ENCODE measurements at places on chromosomes 2 and 18.

DNA sequence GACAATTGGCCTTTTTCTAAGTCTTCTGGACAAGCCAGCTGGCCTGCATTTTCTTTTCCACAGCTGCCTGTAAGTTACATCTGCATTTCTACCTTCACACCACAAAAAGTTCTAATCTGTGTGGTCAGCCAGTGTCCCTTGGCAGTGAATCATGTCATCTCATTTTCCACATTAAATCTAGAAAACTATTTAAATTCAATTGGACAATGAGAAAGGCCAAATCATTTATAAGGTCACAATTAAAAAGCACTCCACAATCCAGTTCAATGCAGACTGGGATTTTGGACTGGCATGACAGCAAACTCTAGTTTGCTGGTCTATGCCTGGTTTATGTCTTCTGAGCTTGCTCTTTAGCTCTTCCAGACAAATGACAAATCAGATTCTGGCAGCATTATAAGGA lies 494.2 kb upstream of the SPHKAP start:
- DNase-seq = no peak

GRCh38 chr2:240872317-240873097 lies 3.9 kb downstream of the AGXT start:
- DNase-seq = no peak

DNA sequence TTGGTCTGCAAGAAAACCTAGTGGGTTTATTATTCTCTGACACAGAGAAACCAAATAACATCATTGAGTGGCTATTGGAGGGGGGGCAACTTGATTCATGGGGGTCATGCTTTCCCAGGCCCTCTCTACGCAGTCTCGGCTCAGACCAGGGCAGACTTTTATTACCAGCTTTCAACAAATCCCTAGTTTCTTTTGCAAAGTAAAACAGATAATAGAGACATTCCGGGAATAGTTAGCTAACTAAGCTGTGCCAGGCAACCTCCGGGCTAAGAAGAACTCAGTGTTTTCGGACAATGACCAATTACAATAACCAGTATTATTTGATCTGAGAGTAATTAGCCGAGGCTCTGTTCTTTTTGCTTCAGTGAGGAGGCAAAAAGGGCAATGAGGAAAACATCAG lies 66.3 kb downstream of the CDK15 start:
- DNase-seq = no peak

DNA sequence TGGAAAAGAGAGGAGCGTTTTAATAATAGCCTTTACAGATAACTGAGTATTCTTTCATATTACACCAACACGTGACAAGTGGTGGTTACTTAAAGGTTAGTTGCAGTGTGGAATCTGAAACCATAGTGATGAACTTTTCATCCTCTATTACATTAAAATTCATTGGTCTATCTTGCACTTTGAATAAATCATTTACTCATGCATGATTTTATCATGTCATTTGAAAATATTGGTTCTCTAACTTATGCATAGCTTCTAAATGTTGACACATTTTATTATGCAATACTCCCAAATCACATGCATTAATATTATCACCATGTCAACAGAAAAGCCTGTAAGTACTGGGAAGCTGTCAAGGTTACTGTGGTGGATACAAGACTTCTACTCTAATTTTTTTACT lies 1432.2 kb downstream of the LRP1B start:
- DNase-seq = peak; percentile 1

GRCh38 chr2:238069021-238069709 lies 8.4 kb downstream of the SCLY start:
- no peak for DNase-seq
